ENCODE measurements at places on chromosomes 1 and 21.

DNA sequence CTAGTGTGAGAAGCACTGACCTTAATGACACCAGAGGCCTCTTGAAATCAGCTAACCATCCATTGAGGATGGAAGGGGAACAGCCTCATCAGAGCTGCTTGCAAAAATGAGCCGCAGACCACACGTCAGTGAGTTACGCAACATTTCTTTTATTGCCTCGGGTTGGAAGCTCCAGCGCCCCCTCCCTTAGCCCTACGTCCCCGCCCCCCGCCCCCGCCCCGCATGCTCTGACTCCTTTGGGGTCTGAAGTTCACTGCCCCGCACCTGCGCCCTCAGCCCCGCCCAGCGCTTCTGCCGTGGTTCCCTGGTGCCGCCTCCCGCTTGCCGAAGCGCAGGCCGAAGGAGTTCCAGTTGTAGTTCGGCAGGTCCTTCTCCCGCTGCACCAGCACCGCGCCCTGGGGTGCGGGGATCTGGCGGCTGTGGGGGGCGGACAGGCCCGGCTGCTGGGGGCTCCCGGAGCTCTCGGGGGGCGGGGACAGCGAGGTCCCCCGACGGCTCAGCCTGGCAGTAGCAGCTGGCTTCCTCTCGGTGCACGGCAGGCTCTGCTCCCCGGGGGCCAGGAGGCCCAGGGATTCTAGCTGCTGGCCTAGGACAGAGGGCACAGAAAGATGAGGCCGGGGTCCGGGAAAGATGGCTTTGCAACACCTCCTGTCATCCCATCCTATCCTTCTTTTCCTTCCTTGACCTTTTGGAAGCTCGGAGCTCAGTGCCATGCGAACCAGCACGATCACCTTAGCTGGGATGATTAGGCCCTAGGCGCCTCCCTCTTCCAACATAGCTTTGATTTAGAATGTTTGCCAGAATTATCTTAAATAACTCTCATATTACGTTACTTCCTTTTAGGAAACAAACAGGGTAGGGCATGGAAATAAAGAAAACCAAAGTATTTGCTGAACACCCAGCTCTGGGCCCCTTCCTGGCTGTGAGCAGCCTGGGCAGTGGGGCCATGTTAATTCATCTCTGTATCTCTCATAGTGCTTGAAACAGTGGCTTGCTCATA is 5.8 kb downstream of the KISS1 start:
- DNase-seq, result no peak

- DNase-seq, result no peak
Measured at GRCh38 chr21:45868488-45868887, 113.1 kb upstream of the COL6A1 start.

DNA sequence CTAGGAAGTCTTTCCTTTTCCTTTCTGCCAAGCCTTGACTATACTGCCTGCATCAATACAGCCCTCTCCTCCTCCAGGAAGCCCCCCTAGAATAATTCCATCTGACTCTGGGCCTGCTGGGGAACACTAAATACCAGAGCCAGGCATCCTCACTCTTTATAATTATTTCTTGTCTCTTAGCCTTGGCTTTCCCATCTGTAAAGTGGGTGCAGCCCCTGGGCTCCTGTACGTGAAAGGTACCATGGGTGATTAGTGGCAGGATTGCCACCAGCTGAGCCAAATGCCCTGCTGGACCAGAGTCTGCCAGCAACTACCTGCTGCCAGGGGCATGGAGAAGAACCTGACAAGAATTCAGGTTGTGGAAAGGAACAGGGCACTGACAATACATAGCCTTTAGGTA is 58.7 kb downstream of the LGR6 start:
- DNase-seq, result no peak

GRCh38 chr1:33032126-33032869 is 4.4 kb downstream of the AK2 start:
- no peak for DNase-seq

- peak; percentile 29 for DNase-seq
Measured at GRCh38 chr1:94713472-94714141, 106.5 kb upstream of the SLC44A3 start.

- DNase-seq, result peak; percentile 26
Measured at GRCh38 chr1:91725989-91726721, 159.8 kb downstream of the TGFBR3 start.

DNA sequence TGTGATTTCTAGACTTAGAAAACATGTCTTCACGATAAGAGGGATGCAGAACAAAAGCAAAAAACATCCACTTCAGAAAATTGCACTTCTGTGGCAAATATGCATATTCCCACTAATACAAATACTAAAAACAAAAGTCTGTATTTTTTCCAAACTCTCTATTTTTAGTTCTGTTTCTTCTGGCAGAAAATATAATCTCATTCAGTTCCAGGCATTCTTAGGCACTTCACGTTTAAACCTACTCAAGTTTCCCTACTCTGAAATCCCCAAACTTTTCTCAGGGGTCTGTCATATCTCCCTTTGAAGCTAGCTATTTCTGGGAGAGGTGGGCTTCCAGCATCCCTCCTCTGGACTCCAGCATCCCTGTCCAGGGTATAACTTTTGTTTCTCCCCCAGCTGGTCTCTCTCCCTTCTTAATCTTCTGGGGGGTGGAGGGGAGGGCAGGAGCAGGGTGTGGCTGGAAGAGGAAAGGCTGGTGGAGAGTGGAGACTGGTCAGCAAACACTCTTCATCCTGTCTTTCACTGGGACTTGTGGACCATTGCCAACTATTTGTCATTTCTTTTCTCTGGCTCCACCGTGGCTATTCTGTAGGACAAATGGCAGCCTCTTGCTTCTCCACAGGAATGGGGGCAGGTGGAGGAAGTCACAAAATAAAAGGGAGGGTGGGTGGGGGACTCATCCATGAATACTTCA is 19.6 kb upstream of the NCF2 start:
- DNase-seq, result peak; percentile 24

- DNase-seq, result no peak
Measured at GRCh38 chr1:176552217-176552991, 89.4 kb downstream of the PAPPA2 start.

GRCh38 chr1:37362594-37363385 is 111.6 kb upstream of the ZC3H12A start:
- no peak for DNase-seq

- DNase-seq, result no peak
Measured at GRCh38 chr1:61353797-61354406, 271.5 kb downstream of the NFIA start.

- no peak for DNase-seq
Measured at GRCh38 chr1:180571060-180571831, 12.5 kb downstream of the OVAAL start.

DNA sequence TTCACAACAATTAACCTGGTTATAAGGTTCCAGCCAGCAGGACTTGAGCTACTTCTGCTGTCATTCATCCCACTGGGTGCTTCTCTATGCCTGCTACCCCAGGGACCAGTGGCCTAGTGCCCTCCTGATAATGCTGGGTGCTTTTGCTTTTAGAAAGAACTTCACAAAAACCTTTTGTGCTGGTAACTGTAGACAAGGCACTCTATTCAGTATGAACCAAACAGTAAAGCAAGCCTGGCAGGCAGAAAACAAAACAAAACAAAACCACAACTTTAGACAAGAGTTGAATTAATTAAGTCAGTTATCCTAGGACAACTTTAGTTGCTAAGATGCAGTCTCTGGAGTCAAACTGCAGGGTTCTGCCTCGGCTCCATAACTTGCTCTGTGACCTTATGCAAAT is 61.9 kb upstream of the ADGRL2 start:
- no peak for DNase-seq

DNA sequence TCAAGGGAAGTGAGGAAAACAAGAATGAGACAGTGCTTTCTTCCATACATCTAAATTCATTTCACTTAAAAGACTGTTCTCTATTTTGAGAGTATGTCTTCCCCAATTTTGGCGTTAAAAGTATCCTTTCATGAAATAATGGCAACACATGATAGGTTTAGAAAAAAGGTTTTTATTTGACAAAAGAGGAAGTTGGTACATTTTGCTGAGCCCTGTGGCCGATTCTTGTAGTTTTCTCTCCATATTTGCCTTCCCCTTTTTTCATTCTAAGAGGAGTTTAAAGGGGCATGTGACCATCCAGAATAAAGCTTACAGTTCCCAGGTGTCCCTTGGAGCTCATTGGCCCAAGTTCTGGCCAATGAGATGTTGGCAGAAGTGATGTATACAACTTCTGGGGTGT is 140.4 kb upstream of the KCNE2 start:
- no peak for DNase-seq

DNA sequence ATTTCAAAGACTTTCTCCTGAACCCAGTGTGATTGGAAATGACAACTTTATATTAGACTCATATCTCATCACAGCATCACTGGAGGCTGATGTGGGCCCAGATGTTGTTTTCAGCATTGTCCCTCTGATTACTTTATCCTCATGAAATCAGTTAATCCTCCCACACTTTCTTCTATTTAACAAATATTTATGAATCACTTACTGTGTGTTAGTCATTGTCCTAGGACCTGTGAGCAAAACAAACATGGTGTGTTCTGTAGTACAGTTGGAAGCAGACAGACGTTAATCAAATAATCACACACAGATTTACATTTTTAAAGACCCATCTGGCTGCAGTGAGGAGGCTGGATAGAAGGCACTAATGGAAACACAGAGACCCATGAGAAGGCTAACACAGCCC is 383.7 kb downstream of the PRDM2 start:
- DNase-seq, result no peak

- no peak for DNase-seq
Measured at GRCh38 chr1:181936269-181936668, 125.2 kb downstream of the ZNF648 start.

DNA sequence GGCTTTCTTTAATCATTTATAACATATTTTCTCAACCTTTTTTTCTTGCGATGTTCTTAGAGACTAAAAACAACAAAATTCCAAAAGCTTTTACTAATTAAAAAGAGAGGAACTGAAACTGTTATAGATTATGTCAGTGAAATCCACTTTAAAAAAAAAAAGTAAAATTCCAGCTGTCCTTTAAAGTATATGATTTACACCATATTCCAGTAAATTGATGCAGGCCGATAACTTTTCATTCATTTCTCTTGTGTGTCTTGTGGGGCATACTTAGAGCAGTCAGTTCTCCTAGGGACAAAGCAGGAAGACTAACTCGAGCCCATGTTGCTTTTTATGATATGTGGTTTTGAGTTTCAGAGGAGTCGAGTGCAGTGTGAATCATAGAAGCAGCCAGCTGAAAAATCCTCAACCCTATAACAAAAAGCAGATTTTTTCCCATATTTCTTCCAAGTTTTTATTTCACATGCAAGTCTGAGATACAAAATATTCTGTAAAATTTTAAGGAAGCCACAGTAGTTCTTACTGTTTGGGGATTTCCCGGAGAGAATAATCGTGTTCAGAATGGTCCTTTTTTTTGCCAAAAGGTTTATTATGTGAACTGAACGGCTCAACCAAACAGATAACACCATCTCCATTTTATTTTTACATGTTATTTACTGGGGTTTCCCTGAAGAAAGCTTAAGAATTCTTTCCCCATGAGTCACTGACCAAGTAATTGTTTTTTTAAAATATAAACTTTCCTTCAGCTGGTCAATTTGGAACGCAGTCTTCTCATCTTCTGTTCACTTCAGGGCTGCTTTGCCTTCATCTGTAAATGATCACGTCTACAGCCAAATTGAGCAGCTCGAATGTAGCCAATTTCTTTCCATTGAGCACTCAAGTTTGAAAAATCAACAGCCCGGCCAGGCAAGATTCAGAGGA is 77.0 kb upstream of the C1orf105 start:
- no peak for DNase-seq

DNA sequence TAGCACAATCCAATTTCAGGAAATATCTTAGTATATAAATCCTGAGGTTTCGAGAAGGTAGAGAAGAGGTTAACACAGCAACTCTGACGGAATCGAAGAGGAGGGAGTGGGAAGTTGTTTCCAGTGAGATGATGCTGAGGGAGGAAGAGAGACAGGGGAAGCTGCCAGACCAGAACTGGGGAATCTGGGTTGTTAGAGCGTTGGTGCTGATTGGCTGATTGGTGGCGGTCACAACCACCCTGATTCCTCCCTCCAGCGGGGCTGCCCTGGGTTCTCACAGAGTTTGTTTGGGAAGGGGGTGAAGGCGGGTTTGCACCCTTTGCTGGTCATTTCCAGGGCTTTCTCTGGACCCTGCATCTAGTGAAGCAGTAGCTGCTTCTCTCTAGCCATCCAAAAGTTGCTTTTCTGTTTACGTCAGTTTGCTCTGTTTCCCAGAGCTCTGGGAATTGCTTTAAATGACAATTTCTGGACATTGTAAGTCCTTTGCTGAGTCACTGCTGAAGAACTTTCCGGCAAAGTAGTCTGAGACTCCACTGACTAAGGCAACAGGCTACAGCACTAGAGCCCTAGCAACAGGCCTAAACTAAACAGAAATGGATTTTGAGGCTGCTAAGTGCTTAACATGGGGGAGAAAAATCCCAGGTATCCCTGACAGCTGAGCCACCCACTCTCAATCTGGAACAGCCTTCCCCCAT is 90.1 kb downstream of the TENT5C start:
- DNase-seq, result no peak

- DNase-seq, result peak; percentile 27
Measured at GRCh38 chr1:12368646-12369045, 138.8 kb downstream of the VPS13D start.

- no peak for DNase-seq
Measured at GRCh38 chr1:153956997-153957715, 1.3 kb downstream of the CRTC2 start.

DNA sequence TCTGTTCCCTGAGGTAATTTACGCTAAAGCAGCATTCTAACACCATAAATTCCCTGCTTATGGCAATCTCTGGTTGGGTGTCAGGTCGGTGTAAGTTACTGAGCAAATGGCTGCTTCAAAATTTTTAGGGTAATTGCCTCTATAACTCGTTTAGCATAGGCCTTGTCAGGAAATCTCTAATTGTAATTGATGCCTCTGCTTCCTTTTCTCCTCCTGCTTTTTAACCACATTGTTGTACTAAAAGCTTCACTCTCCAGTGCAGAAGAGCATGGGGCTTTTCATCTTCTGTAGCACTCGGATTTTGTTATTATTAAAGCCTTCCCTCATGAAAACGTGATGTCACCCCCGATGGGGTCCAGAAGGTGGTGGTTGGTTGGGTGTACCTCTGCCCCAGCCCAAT is 141.6 kb upstream of the NBPF11 start:
- no peak for DNase-seq

- DNase-seq, result no peak
Measured at GRCh38 chr1:10656431-10656830, 140.0 kb downstream of the CASZ1 start.

GRCh38 chr1:107363154-107363553 is 222.3 kb downstream of the NTNG1 start:
- DNase-seq, result no peak

- DNase-seq, result no peak
Measured at GRCh38 chr1:169027607-169028320, 78.7 kb upstream of the ATP1B1 start.

- no peak for DNase-seq
Measured at GRCh38 chr1:183033205-183033604, 10.0 kb downstream of the LAMC1 start.

DNA sequence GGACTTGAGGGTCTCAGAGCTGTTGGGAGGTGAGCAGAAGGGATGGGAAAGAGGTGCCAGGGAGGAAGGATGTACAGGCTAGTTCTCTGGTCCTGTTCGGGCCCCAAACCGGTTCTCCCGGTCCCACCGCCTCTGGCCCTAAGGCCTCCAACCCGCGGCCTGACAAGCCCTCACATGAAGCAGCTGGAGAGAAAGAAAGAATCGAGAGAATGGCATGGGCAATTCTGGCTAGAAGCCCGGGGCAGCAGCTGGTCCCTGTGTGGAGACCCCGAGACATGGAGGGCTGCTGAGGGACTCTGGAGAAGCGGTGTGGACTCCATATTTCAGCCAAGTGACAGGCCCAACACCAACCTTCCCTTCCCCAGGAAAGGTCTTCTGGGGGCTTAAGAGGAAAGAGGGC is 730 bp downstream of the CDC42SE1 start:
- peak; percentile 42 for DNase-seq
